Adipocyte (in vitro differentiated cells): ENCODE measurements at places on chromosomes 2 and 18.
A peak's percentile ranks its signal among the peaks of the same experiment; 100 is the strongest.

DNA sequence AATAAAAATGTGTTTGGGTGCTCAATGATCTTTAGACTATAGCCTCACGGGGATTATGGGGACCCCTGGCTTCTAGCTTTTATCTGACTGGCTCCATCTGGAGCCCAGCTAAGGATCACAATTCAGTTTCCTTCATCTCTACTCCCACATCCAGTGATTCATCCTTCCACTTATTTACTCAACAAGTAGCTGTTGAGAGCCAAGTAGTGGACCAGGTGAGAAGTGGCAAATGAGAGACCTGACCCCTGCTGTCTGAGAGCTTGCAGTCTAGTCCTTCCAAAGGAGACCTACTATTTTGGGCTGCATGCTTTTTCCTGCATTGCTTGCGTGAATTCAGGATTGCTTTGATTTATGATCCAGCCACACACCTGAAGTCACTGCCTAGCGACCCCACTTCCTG lies 10.7 kb upstream of the DSG3 start:
- DNase-seq: no peak

- no peak for DNase-seq
Measured at GRCh38 chr2:49950646-49951045, 796.3 kb upstream of the FSHR start.

DNA sequence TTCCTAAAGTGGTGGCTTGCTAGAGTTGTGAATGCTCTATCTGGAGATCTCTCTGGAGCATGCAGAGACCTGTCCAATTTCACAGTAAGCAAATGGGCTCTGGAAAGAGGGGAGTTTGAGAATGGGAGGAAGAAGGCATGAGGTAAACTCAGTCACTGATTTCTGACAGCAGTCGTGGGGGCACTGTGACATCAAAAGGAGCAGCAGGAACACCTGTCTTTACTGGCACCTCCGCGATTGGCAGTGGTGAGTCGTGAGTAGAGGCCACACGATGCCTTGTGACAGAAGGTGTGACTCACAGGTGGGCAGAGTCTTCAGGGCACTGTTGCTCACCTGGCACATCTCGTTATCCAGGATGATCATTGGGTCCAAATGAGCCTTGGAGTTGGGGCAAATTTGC lies 38.8 kb upstream of the CAVIN2 start:
- DNase-seq: no peak

DNA sequence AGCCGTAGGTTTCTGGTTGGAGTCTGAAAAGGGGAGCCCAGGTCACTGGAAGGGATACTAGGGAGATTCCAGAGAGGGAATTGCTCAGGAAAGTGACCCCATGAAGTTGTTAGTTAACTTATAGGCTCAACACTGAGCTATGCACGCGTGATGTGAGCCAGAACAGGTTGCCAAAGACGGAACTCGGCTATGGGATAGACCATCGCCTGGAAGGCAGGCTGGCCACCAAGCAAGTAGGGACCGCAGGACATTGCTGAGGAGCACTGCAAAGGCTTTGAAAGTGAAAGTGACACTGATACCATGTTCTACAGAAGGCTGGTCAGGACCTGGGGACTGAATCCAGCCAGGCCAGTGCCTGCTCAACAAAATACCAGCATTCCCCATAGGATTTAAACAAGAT lies 7.3 kb downstream of the FARP2 start:
- DNase-seq: no peak

DNA sequence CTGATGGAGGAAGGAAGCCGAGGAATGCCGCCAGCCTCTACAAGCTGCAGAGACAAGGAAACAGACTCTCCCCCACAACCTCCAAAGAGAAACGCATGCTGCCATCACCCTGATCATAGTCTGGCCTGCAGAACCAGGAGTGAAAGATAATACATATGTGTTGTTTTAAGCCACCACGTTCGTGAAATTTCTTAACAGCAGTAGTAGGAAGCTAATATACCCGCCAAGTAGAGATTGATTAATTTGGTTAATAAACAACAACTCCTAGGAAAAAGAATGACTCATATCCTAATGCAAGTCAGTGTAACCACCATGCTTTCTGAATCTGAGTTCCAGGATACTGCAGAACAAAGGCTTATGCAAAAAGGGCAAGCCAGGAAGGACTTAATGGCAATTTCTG lies 36.6 kb downstream of the LONRF2 start:
- DNase-seq: no peak

GRCh38 chr2:10057231-10058107 lies 14.1 kb downstream of the KLF11 start:
- DNase-seq: peak; percentile 87

DNA sequence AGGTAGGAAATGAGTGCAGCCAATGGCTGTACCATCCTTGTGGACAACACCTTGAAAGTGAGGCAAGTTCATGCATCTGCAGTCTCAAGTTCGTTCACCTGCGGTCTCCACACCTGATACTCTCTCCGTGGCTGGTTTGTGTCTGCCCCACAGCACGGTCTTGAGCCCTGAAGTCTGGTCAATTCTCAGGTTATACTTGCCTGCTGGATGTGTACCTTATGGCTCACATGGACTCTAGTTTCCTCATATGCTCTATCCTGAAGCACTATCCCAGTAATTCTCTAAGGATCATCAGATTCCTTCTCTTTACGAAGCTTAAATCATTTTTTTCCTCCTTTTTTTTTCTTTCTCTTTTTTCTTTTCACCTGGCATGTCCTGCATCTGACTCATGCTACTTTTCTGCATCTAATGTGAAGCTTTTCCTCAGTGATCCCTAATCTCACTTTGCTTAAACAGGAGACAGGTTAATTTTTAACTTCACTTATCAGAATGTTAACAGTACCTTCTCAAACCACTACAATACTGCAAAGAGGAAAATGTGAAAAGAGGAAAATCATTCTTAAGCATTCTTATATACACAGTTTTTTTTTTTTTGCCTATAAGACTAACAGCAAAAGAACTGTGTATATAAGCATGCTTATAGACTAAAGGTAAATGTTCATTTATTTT lies 511.2 kb downstream of the SOX11 start:
- DNase-seq: no peak

DNA sequence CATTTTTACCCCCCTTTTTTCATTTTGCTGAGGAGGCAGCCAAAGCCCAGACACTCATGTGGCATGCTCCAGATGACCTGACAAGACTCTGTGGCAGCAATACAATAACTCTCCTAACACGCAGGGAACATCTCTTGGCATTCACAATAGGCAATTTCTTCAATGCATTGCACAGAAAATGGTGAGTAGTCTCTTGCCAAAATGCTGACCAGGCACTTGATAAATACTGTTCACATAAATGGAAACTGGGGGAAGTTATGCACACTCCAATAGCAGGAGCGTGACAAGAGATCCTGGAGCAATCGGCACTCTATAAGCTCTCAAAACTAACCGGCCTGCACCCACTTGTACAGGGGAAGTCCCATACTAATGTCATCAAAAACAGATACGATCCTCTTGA lies 66.3 kb downstream of the NBAS start:
- DNase-seq: no peak

DNA sequence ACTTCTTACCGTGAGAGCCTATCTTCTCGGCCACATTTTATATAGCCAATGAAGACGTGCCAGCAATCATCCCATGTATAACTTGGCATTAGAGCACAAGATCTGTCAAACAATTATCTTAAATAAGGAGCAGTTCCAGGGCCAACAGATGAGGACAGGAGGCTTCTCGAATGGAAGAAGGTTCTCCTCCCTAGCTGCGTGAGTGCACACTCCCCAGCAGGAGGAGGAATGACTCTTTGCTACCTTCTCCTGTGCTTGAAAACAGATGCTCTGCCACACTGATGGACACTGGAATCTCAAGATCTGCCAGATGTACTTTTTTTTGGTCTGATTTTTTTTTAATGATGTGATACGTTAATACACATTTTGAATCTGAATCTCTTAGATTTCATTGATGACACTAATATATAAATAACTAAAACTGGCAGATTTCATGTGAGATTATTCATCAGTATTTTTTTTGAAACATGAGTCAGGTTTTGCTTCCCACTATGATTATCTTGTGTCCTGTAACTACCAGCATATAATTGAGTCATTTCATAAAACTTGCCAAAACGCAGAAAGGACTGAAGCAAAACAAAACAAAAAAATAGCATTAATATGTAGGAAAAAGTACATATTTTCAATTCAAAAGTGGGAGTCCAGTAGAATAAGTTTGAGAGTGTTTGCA lies 626 bp upstream of the VIT start:
- peak; percentile 79 for DNase-seq

DNA sequence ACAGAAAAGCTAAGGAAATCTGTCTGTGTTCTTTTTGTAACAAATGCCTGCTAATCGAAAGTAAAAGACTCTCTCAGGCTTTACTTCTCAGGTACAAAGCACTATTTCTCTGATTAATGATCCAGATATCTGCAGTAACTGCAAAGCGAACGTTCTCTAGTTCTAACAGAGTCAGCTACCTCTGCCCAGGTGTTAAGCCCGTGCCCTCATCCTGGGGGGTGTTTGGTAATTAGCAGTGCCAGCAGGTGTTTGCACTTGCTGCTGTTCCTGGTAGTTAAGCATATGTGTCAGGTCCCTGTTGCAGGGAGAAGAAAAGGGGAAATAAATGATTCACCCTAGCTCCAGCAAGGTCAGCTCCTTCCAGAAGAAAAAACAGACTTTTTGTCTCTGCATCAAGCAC lies 58.8 kb upstream of the CRIM1 start:
- no peak for DNase-seq

- no peak for DNase-seq
Measured at GRCh38 chr2:43315482-43315881, 89.1 kb upstream of the ZFP36L2 start.

GRCh38 chr2:38596229-38596628 lies 6.5 kb downstream of the HNRNPLL start:
- no peak for DNase-seq

DNA sequence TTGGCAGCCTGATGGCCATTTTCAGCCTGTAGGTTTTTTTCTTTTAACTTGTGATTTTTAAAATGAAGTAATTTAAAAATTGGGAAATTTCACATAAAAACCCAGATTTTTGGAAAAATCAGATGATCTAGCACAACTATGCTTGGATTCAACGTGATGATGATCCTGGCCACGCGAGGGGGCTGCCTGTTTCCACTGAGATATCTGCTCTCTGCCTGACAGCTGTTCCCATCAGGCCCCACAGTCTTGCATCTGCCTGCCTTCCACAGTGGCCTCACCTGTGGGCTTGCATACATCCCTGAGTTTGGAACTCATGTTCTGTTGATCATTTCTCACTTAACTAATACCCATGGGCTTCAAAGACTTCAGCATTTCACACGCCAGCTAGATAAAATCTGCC lies 92.1 kb upstream of the FZD5 start:
- DNase-seq: no peak

DNA sequence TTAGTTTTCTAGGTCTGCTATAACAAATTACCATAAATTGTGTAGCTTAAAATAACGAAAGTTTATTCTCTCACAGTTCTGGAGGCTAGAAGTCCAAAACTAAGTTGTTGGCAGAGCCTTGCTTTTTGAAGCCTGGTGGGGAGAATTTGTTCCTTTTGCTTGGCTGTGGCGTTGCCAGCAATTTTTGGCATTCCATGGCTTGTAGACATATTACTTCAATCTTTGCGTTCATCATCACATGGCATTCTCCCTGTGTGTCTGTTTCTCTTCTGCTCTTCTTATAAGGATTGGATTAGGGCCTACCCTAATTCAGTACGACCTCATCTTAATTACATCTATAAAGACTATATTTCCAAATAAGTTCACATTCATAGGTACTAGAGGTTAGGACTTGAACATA lies 217.7 kb downstream of the MBD5 start:
- peak; percentile 64 for DNase-seq

DNA sequence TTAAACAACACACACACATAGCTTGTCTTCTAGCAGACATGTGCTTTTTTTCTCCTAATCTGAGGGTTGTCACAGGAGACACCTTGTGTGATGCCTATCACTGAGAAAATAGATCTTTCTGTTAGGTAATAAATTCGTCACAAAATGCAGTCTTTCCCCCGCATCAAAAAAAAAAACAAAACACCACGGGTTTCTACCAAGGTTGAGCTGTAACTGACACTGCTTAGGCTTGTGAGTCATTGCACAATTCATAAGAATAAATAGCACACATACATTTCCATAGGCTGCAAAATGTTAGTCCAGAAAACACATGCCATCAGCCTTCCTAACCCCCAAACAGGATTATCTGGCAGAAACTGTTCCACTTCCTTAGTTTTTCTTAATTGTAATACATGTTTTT lies 6.5 kb downstream of the TMEM163 start:
- DNase-seq: no peak

DNA sequence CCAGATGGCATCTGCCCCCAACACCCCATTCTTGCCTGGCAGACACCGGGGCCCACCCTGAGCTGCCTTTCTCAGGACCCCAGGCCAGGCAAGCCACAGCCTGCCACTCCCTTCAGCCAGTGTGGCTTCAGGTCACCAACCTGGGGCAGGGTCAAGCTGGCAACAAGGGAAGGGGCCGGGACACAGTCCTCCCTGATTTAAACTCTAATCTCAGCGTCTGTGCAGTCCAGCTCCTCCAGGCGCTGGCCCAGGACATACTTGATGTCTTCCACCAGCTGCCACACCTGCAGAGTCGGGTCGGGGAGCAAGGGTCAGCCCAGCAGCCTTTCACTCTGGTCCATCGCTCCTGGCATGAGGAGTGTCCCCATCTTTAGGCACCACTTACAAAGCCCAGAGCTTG lies 29.0 kb upstream of the ALPP start:
- DNase-seq: no peak
